ENCODE measurements at places on chromosomes 3 and 15.

GRCh38 chr3:50623840-50624474 lies 7.0 kb downstream of the MAPKAPK3 start:
- no peak for DNase-seq

DNA sequence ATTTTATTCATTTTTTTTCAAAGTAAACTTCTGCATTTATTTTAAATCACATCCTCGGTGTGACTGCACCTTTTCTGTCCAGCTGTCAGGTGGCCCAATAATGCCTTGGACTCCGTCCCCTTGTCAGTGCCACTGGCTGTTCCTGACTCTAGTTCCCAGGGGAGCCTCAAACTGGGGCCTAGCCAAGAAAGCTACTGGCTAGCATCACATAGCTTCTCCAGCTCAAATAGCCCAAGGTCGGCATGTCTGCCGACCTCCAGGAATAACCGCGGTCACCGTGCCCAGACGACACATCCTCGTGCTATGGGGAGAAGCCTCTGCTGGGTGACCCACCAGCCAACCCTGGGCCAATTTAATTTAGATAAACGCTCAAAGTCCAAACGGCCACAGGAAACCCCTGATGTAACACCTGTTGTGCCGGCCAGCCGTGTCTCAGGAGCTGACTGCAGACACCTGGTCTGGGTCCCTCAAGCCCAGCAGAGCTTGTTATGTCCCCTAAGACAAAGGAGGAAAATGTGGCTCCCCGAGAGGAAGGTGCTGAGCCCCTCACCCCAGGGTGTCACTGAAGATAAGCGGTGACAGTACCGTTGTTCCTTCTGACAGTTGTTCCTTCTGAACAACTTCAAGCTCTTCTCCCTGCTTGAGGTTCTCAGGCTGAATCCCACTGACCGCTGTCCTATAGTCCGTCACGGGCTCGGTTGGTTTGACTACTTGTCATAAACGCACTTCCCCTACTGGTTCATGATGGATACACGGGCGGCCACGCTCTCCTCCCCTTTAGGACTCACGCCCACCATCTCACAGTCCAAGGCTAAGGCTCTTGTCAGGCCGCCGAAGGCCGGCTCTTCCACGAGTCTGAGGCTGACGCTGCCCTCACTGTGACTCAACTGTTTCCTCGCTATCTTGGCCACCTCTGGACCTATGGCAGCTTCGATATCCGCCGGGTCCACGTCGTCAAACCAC lies 126.2 kb downstream of the KLF13 start:
- DNase-seq: no peak

- no peak for DNase-seq
Observed at GRCh38 chr3:150253622-150254021, 154.5 kb upstream of the TSC22D2 start.

GRCh38 chr3:102017784-102018183 lies 168.5 kb downstream of the NFKBIZ start:
- DNase-seq: no peak

DNA sequence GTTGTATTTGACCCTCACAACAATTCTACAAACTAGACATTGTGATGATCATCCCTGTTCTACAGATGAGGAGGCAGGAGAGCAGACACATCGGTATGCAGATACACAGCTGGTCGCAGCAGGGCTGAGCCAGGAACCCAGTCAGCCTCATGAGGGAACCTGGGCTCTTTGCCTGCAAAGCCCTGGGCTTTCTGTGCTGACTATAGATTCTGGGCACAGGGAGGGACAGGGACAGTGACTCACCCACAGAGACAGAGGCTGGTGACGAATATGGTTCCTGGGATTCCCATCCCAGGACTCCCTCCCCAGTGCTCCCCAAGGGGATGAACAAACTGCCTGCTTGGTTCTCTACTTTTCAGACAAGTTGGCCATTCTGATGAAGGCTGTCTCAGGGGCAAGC lies 3.8 kb upstream of the CAMP start:
- DNase-seq: no peak

Measured in NCI-H1048 (cell line).